ENCODE measurements at places on chromosomes 13 and 19.

DNA sequence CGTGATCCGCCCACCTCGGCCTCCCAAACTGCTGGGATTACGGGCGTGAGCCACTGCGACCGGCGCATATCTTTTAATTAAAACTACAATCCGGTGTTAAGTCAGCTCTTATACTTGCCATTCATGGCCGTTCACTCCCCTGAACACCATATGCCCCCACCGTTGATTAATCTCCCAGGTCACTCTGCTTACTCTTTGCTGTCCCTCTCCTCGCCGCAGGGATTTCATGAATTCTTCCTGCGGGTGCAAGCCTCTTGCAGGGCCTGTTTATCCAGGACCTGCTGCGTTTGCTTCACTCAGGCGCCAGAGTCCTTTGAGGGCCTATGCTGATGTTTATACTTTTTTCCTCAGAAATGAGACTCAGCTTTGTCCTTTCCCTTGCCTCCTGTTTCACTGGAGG lies 996 bp downstream of the ERVV-2 start:
- no peak for DNase-seq

- peak; percentile 65 for DNase-seq
These were observed 21.8 kb downstream of the EVI5L start for GRCh38 chr19:7851623-7852500.

DNA sequence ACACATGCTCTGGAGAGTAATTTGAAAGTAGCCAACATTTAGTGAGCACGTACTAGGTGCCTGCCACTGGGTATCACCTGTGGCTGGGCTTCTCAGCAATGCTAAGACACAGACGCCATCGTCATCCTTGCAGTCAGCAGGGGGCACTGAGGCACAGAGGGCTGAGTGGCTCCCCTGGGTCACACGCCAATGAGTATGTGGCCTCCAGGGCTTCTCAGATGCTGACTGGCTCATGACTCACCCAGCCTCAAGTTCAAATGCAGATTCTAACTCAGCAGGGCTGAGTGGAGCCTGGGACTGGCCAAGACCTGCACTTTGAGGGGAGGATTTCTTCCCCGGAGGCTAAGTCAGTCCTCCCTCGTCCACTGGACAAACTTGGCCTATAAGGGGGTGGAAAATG lies 115.1 kb upstream of the CACNA1A start:
- no peak for DNase-seq

GRCh38 chr13:77530875-77531274 lies 4.6 kb upstream of the SCEL start:
- no peak for DNase-seq

GRCh38 chr19:35313587-35313986 lies 15.4 kb upstream of the CD22 start:
- no peak for DNase-seq

GRCh38 chr13:75792526-75793187 lies 156.5 kb downstream of the LMO7 start:
- DNase-seq: no peak

- no peak for DNase-seq
These were observed 2.5 kb downstream of the TMEM190 start for GRCh38 chr19:55379174-55379573.

DNA sequence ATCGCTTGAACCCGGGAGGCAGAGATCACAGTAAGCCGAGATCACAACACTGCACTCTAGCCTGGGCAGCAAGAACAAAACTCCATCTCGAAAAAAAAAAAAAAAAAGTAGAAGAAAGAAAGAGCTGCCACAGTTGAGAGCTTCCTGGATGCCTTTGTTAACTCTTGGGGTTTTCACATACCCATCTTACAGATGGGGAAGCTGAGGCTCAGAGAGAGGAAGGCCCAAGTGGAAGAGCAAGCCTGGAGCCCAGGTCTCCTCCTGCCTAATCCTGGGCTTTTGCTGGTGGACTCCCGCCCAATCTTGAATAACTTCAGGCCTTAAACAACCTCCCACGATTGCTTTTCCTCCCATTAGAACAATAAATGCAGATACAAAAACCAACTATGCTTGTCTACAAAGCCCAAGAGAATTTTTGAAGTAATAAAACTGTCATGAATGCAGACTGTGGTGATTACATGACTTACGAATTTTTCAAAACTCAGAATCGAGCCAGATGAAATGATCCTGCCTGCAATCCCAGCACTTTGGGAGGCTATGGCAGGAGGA lies 41.7 kb downstream of the LTBP4 start:
- DNase-seq: no peak

DNA sequence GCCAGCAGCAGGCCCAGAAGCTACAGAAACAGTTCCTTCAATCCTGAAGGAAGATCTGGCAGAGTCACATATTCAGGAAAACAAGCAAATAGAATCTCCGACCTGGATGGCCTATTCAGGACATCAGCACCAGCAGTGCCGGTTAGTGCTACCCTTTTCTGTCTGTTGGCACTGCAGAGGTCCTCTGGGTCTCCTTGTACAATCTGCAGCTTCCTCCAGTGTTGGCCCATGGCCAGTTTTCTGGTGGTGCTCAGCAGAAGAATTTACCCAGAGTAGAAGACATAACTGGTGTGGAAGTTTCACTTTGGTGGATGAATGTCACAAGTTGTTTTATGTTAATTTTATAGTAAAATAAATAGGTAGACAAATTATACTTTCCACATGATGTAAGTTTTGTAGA lies 498.1 kb downstream of the COG6 start:
- no peak for DNase-seq

GRCh38 chr19:18610245-18610555 lies 2.5 kb upstream of the TMEM59L start:
- no peak for DNase-seq

DNA sequence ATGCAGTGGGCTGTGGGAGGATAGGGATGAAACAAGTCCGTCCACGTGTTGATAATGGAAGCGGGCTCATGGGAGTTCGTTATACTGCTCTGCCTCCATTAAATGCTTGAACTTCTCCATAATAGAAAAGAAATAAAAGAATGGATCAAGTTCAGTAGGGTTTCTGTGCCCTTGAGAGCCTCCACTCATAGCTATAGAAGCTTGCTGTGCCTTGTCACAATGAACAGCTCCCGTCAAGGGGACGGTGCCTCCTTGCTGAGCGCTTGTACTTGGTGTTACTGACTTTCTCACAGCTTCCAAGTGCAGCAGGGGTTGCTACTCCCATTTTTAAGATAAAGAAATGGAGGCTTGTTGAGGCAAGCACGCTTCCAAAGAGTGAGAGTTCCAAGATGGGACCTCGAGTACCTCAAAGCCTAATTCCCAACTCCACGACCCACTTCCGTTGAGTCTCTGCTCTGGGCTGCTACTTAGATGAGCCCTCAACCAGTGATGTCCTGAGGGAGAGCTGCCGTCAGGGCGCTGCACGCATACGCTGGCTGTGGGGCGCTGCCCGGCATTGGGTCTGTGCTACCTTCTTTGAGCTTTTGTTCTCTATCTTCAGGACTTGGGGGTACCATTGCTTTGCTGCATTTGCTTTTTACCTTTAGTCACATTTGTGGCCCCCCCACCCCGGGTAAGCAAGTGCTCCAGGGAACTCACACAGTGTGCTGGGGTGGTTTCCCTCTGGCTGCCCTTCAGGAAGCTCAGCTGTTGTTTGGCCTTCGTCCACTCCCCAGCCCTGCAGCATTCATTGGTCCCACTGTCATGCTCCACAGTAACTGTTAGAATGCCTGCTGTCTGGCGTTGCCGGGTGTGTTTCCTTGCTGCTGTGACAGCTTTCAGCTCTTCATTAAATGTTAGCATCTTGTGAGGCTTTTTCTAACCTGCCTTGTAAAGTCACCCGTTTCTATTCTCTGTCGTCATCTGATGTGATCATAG lies 9.5 kb downstream of the SNRNP70 start:
- no peak for DNase-seq

DNA sequence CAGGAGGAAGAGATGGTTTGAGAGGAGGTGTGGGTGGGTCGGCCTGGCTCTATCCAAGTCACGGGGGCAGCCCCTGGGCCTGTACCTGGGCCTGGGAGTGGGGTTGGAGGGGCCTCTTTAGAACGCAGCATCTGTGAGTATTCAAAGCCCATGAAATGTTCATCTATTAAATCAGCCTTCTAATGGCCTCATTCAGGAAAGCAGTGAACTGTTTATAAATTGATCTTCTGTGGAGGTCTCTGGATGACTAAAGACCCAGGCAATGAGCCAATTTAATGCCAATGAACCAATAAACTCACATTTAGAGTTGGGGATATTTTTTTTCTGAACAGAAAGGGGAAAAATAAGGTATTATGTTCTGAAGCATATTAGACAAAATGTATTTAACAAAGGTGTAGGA lies 19.9 kb upstream of the GGACT start:
- DNase-seq: no peak

DNA sequence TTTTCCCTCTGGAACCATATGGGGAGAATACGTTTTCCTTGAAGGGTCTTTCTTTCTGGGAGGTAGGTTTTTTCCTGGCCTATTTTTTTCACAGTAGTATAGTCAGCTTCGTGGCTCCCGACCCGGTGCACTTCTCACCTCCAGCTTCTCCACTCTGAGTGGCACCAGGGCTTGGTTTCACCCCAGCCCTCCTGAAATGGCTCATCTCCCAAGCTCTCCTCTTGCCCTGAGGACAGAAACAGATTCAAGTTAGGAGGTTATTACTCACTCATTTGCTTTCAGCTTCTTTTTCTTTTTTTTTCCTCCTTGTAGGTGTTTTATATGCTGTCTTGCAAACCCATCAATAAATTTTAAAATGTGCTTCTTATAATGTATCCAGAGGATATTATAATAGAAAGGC lies 199.3 kb downstream of the RFC3 start:
- no peak for DNase-seq

GRCh38 chr13:113493315-113493951 lies 2.9 kb upstream of the DCUN1D2 start:
- DNase-seq: no peak

DNA sequence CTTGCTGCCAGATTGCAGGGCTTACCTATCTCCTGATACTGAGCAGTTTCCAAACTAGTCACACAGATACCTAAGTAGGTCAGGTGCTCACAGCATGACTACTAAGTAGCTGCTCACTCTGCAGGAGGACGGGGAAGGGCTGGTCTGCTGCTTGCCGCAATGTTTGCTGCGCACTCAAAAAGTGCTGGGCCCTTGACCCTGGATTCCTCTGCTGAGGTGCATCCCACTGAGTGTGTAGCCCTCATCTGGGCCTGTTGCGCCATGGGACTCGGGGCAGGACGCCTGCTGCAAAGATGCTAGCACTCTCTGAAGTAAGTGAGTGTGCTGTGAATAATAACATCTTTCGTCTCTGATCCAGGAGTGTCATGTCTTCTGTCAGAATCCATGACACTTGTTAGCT lies 59.2 kb upstream of the MEDAG start:
- DNase-seq: no peak

GRCh38 chr19:8081569-8082550 lies 29.3 kb downstream of the CCL25 start:
- no peak for DNase-seq

GRCh38 chr13:59960683-59961082 lies 203.0 kb downstream of the DIAPH3 start:
- DNase-seq: no peak

DNA sequence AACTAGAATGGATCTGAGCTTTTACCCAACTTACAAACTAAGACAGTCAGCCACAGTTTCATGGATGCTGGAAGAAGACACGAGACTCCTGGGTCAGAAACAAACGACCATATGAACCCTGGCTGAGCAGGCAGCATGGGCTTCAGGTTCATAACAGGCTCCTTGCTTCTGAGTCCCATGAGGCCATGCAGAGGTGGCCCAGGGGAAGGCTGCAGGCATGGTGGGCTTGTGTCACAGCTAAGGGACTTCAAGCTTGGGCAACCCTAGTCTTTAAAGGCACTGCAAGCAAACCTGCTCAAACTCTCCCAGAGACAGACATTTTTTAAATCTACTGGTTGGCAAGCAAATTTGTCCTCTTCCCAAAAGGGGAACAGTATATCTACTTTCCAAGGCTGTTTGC lies 5.1 kb upstream of the ARHGEF7 start:
- DNase-seq: no peak

GRCh38 chr19:14472202-14472938 lies 2.8 kb downstream of the PTGER1 start:
- peak; percentile 29 for DNase-seq

DNA sequence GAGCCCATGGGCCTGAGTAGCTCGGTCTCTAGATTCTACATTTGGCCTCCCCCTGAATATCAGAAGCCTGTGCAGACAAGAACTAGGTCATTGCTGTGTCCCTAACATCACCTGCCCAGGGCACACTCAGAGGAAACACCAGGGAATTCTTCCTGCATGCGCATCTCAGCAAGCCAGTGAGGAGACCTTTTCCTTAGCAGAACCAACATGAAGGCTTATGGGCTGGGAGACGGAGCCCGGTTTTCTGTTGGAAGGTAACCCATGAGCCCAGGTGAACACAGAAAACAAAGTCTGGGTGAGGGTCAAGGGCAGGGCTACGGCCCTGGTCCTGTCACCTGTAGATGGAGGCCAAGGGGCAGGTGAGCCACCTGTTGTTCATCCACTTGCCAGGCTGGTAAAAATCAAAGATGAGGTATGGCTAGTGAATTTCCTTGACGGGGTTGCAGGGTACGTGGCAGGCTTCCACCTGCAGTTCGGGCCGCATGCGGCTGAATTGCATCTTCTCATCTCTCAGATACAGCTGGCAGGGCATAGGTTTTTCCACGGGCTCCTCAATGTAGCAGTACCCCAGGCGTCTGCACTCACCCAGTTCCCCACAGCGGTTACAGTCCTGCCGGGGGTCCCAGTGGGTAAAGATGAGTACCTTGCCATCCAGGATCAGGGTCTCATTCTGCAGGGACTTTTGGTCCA lies 3.6 kb upstream of the FAM187B start:
- DNase-seq: no peak

Measured in nucleus accumbens (tissue), 56 donors.